ENCODE measurements at places on chromosomes 6 and 20. TPM values are rescaled to one million over a fixed set of nuclear protein-coding genes. Genes with fewer than 3 reads are reported as not detected.

DNA sequence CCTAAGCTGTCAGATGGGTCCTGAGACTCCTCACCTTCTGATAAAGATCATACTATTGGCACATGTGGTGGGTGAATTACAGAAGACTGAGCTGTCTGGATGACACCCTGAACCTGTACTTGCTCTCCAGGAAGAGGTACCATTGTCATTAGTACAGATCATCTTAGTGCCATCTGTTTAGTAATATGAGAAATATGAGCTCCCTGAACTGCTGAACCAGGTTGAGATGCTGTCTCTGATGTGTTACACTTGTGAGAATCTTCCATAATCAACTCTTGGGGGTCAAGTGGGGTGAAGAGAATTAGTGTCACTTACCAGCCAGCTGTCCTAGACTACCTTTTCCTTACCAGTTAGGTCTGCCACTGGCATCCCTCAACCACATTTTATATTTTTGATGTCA is 531.0 kb downstream of the EPHA7 start:
- DNase-seq: no peak

GRCh38 chr6:7159790-7160525 is 52.2 kb downstream of the RREB1 start:
- no peak for DNase-seq

Gene FOXC1
- total RNA-seq: 0.07 TPM

- no peak for DNase-seq
These were observed 27.9 kb downstream of the FOXO3 start for GRCh38 chr6:108588586-108588985.

Measured in activated CD4-positive, alpha-beta T cell treated with anti-CD3 and anti-CD28 coated beads, Interleukin-2, amount 10 ng/mL, durations not matched to agents 24 days and 14 days (primary cell).